ENCODE measurements at places on chromosomes 4 and X.

GRCh38 chr4:145230726-145231125 lies 50.3 kb upstream of the OTUD4 start:
- no peak for DNase-seq

- peak; percentile 96 for DNase-seq
These were observed at the start of gene USO1 for GRCh38 chr4:75724066-75724866. Gene USO1, plus strand, starts transcription at chr4:75724577. Its CDS starts 243 bp downstream, at chr4:75724820.

- no peak for DNase-seq
These were observed 201.8 kb downstream of the SOWAHB start for GRCh38 chr4:76696109-76696508.

- DNase-seq: no peak
These were observed 80.6 kb downstream of the FBXW7 start for GRCh38 chr4:152455311-152455710.

- no peak for DNase-seq
These were observed 41.5 kb downstream of the GATB start for GRCh38 chr4:151718984-151719955.

- no peak for DNase-seq
These were observed 86.4 kb upstream of the UXT start for GRCh38 chrX:47745416-47745815.

GRCh38 chrX:23749576-23749975 lies 6.5 kb upstream of the ACOT9 start:
- DNase-seq: no peak

GRCh38 chr4:165827018-165827417 lies 46.0 kb upstream of the TLL1 start:
- no peak for DNase-seq

- DNase-seq: no peak
These were observed 15.3 kb downstream of the NPY1R start for GRCh38 chr4:163317110-163317509.

DNA sequence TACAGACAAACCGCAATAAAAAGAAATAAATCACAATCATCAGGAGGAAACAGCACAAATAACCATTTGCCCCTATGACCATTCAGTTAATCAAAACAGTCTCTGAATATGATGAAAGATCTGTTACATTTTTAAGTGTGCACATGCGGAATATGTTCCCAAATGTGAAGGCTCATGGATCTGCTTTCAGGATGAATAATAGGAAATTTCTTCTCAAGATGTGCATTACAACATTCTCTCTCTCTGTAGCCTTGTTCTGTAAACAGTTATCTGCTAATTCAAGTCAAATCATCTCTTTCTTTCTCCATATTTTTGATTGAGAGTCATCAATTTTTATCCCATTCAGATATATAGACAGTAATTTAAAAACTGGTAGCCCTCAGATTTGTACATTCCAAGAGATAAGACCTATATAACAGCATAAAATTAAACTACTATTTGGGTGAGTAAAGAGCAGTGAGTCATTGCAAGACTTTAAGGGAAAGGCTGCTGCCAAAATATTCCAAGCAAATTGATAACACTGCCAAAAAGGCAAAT lies 433.9 kb upstream of the ATOH1 start:
- DNase-seq: no peak

Measured in NCI-H460 (cell line).